Breast epithelium (tissue), 4 donors: ENCODE measurements at places on chromosomes 7 and 10.

- DNase-seq: no peak
These were observed 263.4 kb upstream of the PRKCQ start for GRCh38 chr10:6843481-6843881.

DNA sequence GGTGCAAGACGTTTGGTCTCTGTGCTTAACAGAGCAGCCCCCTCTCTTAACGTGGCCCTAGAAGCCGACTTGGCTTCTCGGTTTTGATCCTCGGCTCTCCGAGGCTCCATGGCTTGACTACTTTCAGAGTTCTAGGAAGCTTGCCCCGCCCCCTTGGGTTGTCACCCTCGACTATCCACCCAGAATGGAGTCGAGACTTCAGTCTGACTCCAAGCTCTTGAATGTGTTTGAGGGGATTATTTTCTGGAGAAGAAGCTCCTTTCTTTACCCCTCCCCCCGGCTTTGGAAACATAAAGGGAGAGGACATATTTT, 448 bp downstream of the SEC24C start:
- DNase-seq: no peak

DNA sequence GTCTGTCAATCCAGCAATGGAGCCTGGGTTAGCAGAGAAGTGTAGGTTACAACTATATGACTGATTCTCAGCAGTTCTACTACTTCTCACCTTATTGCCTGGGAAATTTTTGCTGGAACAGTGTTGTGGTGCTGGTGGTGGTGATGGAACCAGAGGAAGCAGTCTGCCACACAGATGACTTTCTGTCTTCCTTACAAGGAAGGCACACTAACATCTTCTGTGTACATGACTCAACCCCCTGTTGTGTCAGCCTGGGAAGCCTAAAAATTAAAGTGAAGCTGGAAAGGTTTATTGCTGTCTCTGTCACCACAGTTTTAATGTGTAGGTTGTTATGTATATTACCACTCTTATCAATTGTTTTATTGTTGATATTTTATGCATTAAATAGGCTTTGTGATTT, 40.3 kb downstream of the ANKRD7 start:
- DNase-seq: no peak

- DNase-seq: no peak
These were observed 45.6 kb downstream of the FOXL3 start for GRCh38 chr7:335358-336148.

GRCh38 chr10:17396004-17396403, 58.4 kb downstream of the ST8SIA6 start:
- DNase-seq: no peak

GRCh38 chr7:76428868-76429805, 4.4 kb downstream of the ZP3 start:
- no peak for DNase-seq

DNA sequence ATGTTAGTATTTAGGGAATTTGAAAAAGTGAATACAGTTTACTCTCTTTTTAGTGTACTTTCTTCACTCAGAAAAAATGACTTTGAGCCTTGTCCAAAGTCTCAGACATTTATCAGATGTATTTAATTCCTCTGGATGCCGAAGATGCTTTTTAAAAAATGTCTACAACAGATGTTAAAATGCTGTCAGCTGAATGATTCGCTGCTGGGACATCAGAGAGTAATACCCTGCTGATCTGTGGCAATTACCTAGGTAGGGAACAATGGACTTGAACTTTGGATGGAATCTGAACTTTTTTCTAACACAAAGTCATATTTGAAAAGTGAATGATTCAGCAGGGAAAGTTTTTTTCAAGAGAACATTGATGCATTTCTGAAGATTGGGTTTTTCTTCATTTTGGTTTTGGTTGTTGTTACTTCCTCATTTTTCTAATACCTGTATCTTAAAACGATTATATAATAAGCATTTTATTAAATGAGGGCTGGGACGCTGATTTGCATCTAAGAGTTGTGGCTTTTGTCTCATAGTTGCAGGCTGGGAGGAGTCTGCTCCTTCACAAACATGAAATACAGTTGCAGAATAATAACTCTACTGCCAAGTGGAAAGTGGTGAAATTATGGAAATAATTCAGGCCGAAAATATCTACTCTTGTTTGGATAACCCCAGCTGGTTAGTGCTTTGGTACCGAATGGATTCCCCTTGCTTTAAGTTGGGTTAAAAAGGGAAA, 98.0 kb downstream of the SPAG6 start:
- no peak for DNase-seq

GRCh38 chr10:30759423-30759822, 129.9 kb upstream of the LYZL2 start:
- DNase-seq: no peak

DNA sequence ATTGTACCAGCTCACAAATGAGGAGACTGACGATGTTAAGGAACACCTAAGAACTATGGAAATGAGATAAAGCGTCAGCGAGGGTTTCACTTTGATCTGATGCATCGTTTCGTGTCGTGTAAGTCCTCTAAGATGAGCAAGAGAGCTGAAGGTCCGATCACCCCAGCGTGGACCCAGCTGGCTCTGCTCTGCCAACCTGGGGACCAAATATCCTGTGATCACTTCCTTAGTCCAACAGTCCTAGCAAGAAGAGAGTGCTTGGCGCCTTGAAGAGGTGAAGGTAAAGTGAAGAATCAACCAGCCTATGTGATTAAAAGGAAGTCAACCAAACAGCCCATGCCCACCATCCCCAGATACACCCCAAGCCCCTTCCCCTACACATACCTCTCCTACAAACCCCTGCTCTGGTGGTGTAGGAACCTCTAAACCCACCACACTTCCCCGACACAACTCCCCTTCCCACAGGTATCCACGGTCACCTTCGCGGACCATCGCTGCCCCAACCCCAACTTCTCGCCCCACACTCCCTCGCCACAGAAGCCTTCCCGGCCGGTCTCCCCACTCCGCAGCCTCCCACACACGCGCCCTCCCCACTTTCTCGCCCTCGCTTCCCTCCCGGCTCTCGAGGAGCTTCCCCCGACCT, 722 bp downstream of the UPF2 start:
- no peak for DNase-seq

- DNase-seq: no peak
These were observed 179.8 kb upstream of the AOAH start for GRCh38 chr7:36904101-36904500.

DNA sequence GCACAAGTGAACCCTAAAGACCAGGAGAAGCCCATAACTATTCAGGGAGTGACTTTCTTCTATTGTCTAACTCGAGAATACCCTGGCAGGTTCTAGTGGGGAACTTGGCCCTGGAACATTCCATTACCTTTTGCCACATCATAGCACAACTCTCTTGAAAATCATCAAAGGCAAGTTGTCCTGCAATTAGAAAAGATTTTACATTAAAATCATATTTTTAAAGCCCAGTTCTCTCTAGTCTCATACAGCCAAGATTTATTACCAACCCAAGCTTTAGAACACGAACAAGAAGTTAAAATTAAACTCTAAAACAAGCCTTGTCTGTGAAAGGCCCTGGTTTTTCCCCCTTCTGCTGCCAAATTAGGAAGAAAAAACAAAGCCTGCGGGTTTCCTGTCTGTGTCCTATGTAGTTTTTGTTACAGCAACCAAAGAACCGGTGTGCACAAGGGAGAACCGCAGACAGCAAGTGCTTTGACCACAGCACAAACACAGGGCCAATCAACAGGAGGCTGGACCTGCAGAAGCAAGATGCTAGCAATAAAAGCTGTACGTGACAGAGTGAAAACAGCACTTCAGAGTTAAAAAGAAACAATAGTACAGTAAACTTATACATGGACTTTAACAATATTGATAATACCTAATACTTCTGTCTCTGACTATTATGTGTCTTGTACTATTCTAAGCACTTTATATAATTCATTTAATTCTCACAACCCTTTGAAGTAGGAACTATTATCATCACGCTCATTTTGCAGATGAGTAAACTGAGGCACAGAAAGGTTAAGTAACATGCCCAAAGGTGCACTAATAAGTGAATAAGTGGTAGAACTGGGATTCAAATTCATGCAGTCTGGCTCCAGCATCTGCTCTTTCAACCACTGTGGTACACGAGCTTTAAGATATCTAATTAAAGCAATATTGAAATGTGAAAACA, 65.8 kb downstream of the STK17A start:
- DNase-seq: no peak

DNA sequence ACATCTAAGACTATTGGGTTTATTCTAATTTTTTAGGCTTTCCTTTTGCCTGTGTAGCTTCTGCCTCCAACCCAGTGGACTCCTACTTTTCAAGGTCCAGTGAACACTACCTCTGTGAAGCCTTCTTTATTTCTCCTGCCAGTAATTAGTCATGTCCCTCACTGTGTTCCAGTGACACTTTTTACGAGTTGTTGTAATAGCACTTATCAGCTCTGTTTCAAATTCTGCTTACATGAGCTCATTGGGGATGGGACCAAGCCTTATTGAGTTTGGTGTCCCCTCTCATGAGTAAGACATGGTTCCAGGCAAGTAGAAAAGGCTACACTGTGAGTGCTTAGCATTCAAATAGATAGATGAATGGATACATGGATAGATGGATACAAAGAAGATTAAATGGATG, 184.6 kb downstream of the HIBADH start:
- no peak for DNase-seq

GRCh38 chr7:92793656-92794205, 42.6 kb downstream of the CDK6 start:
- DNase-seq: no peak
